Activated B cell treated with CpG ODN at 0.5 μM for 24 hours (primary cell): ENCODE measurements at places on chromosomes 7 and 10.

DNA sequence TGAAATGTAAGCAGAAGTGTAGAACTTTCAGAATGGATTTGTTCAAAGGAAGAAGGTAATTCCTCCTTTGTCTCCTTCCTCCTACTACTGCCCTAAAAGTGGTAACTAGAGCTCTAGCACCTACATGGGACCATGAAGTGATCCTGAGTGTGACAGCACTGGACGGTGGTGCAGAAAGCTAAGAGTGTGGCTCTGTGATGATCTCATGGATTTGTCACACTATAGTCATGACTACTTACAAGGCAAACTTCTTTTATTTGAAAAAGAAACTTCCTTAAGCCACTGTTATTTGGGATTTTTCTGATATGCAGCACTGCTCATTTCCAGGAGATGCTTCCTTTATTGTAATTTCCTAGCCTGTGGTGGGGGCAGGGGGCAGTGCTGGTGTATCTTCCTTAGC is 5.8 kb upstream of the FHIP2A start:
- no peak for DNase-seq

DNA sequence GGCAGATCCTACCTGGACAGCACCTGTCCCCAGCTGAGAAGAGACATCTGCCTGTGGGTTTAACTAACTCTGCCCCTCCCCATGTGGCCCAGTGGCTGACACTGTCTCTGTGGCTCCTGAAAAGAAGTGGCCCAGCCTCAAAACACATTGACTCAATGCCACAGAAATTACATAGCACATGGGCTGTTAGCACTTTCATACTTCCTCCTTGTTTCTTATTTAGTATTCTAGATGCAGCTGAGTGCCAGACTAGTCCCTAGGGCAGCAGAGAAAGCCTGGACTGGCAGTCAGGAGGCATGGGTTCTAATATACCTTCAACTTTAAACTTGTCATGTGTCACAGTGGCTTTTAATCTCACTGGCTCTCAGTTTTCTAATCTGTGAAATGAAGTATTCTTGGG is 171.0 kb downstream of the TRIL start:
- no peak for DNase-seq

GRCh38 chr10:86261941-86262687 is 104.5 kb downstream of the GRID1 start:
- DNase-seq: no peak

GRCh38 chr10:95475003-95475383 is 86.2 kb downstream of the SORBS1 start:
- no peak for DNase-seq
